ENCODE measurements at places on chromosomes 12 and 14. TPM values are rescaled to one million over a fixed set of nuclear protein-coding genes. Genes with fewer than 3 reads are reported as not detected.

- H3K4me3 ChIP-seq, result no peak overlapping the region
- H3K27me3 ChIP-seq, result no peaks in the 10 kb centered on the region
- no peak overlapping the region for H3K27ac ChIP-seq
- no peak for DNase-seq
Measured at GRCh38 chr14:49206828-49207227, 379.4 kb downstream of the RPS29 start.

The OR4E2 gene
- polyA plus RNA-seq, result not detected

GRCh38 chr12:53324779-53325510 is 3.5 kb upstream of the AAAS start:
- no peaks in the 10 kb centered on the region for H3K36me3 ChIP-seq
- peaks cover 10% of the 10 kb centered on the region for H3K4me1 ChIP-seq
- H3K27me3 ChIP-seq, result peaks cover 59% of the 10 kb centered on the region
- no peak for DNase-seq
- H3K4me3 ChIP-seq, result peak overlapping the region; percentile 53

DNA sequence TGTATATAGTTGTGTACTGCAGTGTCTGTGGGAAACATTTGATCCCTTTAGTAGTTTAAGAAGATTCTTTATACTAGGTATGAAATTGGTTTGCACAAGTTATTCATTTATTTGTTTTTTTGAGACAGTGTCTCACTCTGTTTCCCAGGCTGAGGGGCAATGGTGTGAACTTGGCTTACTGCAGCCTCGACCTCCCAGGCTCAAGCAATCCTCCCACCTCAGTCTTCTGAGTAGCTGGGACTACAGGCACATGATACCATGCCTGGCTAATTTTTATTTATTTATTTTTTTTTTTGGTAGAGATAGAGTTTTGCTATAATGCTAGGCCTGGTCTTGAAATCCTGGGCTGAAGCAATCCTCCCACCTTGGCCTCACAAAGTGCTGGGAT is 209.4 kb downstream of the RASSF9 start:
- no peaks in the 10 kb centered on the region for H3K27me3 ChIP-seq
- H3K4me3 ChIP-seq, result no peak overlapping the region
- no peaks in the 10 kb centered on the region for H3K4me1 ChIP-seq
- H3K27ac ChIP-seq, result no peak overlapping the region
- no peaks in the 10 kb centered on the region for H3K36me3 ChIP-seq
- no peak for DNase-seq

DNA sequence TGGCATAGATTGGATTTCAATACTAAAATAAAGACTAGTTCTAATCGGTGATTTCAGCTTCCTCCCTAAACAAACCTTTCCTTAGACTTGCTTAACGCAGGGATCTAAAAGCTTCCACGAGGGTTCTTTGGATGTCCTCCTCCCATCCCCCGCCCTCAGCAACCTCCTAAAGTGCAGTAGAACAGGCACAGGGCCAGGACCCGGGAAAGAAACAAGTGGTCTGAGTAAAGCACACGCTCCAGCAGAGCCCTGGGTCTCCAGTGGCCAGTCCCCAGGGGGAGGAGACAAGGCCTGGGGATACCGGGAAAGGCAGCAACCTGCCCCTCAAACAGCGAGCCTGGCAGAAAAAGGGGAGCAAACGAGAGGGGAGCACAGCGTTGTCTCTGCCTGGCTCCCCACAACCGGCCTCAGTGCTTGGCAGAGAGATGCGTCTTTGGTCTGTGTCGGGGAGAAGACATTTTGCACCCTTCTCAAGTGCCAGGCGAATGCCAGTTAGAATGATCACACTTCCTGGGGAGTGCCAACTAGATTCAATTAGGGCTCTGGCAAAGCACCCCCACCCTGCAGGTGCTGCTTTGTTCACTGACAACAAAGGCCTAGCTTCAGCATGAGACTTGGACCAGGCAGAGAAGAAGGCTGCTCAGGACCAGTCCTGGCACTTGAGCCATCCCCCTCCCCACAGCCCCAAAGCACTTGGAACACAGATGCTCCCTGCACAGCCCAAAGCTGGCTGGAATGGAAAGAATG is 17.1 kb upstream of the SLC6A12 start:
- no peak for DNase-seq
- peaks cover 4% of the 10 kb centered on the region for H3K4me1 ChIP-seq
- no peak overlapping the region for H3K27ac ChIP-seq
- no peak overlapping the region for H3K4me3 ChIP-seq
- no peaks in the 10 kb centered on the region for H3K36me3 ChIP-seq

GRCh38 chr14:102949801-102950451 is 27.5 kb downstream of the AMN start:
- no peak for DNase-seq
- H3K27ac ChIP-seq, result no peak overlapping the region
- H3K27me3 ChIP-seq, result no peaks in the 10 kb centered on the region
- no peak overlapping the region for H3K4me3 ChIP-seq
- H3K36me3 ChIP-seq, result peaks cover 10% of the 10 kb centered on the region

DNA sequence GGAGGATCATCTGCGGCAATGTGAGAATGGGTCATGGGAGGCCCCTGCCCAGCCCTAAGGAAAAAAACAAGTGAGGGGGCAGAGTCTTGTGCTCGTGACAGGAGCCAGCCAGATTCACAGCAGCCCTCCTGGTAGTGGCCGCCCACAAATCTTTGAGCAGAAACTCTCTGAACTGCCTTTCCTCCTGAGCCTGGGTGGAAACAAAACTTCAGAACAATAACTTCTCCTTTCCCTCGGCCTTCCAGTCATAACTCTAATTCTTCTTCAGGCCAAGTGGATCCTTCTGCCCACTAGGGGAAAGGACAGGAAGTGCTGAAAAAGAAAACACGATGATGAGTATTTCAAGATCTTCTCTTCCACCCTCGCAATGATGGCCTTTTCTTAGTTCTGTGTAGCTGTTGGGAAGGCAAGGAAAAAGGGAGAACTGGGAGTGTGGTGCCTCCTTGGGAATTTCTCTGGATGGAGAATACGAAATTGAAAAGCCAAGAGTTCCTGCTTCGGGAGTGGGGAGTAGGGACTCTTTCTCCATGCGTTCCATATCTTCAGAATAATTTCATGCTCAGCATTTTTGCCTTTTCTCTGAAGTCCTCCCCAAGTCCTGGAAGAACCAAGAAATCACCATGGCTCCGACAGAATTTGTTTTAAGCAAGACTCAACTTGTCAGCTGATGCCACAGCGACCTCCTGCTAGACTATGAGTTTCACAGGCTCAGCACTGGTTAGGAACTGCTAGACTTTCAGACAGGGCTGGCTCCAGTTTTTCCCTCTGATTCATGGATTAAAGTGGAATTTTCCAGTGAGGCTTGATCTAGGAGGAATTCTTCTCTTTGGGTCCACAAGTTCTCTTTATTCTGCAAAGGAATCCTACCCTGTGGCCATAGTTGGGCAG is 188.9 kb downstream of the CAND1 start:
- H3K4me1 ChIP-seq, result no peaks in the 10 kb centered on the region
- DNase-seq, result no peak
- H3K27ac ChIP-seq, result no peak overlapping the region
- H3K27me3 ChIP-seq, result no peaks in the 10 kb centered on the region
- H3K4me3 ChIP-seq, result no peak overlapping the region

All from H1 (cell line).